Muscle of leg (tissue), 16 donors: ENCODE measurements at places on chromosomes 13 and 19. TPM values are rescaled to one million over a fixed set of nuclear protein-coding genes. Genes with fewer than 3 reads are reported as not detected.

- H3K4me3 ChIP-seq = no peak overlapping the region
- peaks cover 24% of the 10 kb centered on the region for H3K27me3 ChIP-seq
- DNase-seq = no peak
- peaks cover 12% of the 10 kb centered on the region for H3K4me1 ChIP-seq
- H3K36me3 ChIP-seq = no peaks in the 10 kb centered on the region
These were observed 2.3 kb downstream of the FUT2 start for GRCh38 chr19:48698046-48698445.

DNA sequence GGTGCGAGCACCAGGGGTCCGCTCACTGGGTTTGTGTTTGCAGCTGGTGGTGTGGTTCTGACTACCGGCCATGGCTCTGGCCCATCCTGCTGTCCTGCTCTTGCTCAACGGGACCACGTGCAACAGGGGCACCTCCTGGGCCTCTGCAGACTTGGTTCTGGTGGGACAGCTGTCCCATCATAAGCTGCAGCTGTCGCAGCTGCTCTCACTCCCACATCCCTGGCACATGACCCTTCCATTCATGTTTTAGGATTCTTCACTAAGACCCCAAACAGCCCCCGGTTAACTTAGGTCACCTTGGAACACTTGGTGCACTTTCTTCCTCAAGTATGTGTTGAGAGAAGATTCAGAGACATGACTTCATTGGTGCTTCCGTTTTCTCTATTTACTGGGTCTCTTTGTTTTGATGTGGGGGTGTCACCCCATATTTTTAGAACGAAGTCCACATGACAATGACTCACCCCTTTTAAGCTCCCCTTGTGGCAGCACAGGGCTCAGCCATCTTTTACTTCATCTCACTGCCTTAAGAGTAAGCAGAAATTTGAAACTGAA, 68.4 kb upstream of the ARHGEF7 start:
- H3K27ac ChIP-seq = peak overlapping the region; percentile 77
- peaks cover 40% of the 10 kb centered on the region for H3K4me1 ChIP-seq
- no peak overlapping the region for H3K4me3 ChIP-seq

GRCh38 chr13:51297556-51297955, 41.9 kb upstream of the SERPINE3 start:
- no peak overlapping the region for H3K27ac ChIP-seq
- H3K27me3 ChIP-seq = no peaks in the 10 kb centered on the region
- H3K4me3 ChIP-seq = no peak overlapping the region

DNA sequence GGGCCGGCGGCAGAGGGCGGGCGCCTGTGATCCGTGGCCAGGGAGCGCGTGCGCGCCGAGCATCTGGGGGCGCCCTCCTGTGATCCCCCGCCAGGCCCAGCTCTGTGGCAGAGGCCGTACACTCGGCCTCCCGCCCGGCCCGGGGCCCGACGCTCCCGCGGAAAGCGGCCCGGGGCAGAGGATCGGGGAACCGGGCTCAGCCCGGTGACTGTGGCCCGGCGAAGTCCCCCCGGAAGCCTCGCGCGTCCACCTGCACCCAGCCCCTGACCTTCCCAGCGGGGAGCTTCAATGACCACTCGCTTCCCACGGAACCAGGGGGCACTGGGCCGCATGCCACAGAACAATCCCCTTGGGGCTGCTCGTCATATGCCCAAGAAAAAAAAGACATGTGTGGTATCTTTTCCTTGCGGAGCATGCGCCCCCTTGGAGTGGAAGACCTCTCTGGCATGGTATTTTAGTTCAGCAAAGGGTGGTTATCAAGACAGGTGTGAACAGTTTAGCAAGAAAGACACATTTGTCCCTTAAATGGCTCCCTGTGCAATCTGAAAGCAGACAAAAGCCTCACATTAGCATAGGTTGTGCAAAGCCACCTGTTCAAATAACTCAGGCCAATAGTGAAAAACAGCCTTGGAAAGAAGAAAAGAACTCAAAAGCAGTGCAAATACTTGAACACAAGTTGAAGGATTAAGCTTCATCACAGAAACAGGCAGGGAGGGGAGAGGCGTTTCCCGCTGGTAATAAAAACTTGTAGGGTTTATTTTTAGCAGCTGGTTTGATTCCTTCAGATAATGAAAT, 290.9 kb upstream of the SOX21 start:
- peaks cover 14% of the 10 kb centered on the region for H3K27me3 ChIP-seq
- peaks cover 8% of the 10 kb centered on the region for H3K4me1 ChIP-seq
- peak; percentile 21 for DNase-seq
- no peak overlapping the region for H3K27ac ChIP-seq

- peak overlapping the region; percentile 90 for H3K27ac ChIP-seq
- peaks cover 25% of the 10 kb centered on the region for H3K4me1 ChIP-seq
- H3K36me3 ChIP-seq = no peaks in the 10 kb centered on the region
- H3K4me3 ChIP-seq = no peak overlapping the region
- H3K27me3 ChIP-seq = no peaks in the 10 kb centered on the region
These were observed 526.9 kb downstream of the MYO16 start for GRCh38 chr13:109156181-109156935.

- no peak for DNase-seq
- H3K27ac ChIP-seq = no peak overlapping the region
- H3K36me3 ChIP-seq = peaks cover 28% of the 10 kb centered on the region
- H3K4me1 ChIP-seq = peaks cover 9% of the 10 kb centered on the region
- no peaks in the 10 kb centered on the region for H3K27me3 ChIP-seq
- H3K4me3 ChIP-seq = no peak overlapping the region
These were observed 41.8 kb upstream of the DCUN1D2 start for GRCh38 chr13:113532156-113532806.

DNA sequence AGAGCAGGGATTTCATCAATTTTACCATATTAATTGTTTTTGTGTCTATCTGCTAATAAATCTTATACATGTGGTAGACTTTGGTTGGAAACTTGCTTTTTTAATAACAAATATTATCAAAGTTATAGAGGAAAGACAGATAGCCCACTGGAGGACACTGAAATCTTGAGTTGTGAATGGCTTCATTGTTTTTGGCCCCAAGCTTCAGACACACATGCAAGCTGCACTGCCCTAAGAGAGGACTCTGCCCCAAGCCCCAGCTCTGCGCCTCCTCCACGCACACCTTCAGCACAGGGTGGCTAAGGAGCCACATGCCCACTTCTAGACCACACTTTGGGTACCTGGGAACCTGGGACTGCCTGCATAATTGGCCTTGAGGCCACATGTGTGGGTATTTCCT, 35.2 kb downstream of the RCBTB2 start:
- H3K36me3 ChIP-seq = peaks cover 23% of the 10 kb centered on the region
- H3K4me3 ChIP-seq = no peak overlapping the region
- peaks cover 8% of the 10 kb centered on the region for H3K4me1 ChIP-seq
- no peak overlapping the region for H3K27ac ChIP-seq
- DNase-seq = no peak

DNA sequence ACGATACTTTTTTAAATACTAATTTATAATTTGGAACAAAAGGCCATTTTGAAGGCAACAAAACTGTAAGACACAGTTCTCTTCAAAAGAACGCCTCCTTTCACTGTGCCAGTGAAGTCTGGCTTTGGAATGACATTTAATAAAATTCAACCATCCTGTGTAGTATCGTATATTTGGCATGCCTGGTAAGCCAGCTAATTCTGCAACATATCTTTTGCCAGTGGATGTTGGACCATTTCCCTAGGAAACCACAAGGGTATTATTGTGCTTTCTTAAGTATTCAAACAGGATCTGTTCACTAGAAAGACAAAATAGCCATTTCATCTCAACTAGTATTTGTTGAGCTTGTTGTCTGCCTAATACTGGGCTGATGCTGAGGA, 111.6 kb downstream of the RGCC start:
- peaks cover 10% of the 10 kb centered on the region for H3K4me1 ChIP-seq
- peaks cover 6% of the 10 kb centered on the region for H3K36me3 ChIP-seq
- H3K4me3 ChIP-seq = no peak overlapping the region
- H3K27ac ChIP-seq = peak overlapping the region; percentile 50
- H3K27me3 ChIP-seq = no peaks in the 10 kb centered on the region
- DNase-seq = peak; percentile 75

- no peak overlapping the region for H3K4me3 ChIP-seq
- H3K27me3 ChIP-seq = no peaks in the 10 kb centered on the region
- H3K4me1 ChIP-seq = peaks cover 2% of the 10 kb centered on the region
- H3K36me3 ChIP-seq = no peaks in the 10 kb centered on the region
- no peak for DNase-seq
- peak overlapping the region; percentile 59 for H3K27ac ChIP-seq
These were observed 32.9 kb upstream of the OXGR1 start for GRCh38 chr13:97027162-97027554.

- no peaks in the 10 kb centered on the region for H3K4me1 ChIP-seq
- H3K36me3 ChIP-seq = no peaks in the 10 kb centered on the region
- no peak overlapping the region for H3K4me3 ChIP-seq
- no peak overlapping the region for H3K27ac ChIP-seq
These were observed 15.5 kb downstream of the GGACT start for GRCh38 chr13:100573121-100573520.

- H3K27me3 ChIP-seq = no peaks in the 10 kb centered on the region
- DNase-seq = peak; percentile 77
- no peaks in the 10 kb centered on the region for H3K36me3 ChIP-seq
- peak overlapping the region; percentile 29 for H3K27ac ChIP-seq
- H3K4me3 ChIP-seq = no peak overlapping the region
These were observed 7.5 kb upstream of the C5AR2 start for GRCh38 chr19:47324502-47324901.

DNA sequence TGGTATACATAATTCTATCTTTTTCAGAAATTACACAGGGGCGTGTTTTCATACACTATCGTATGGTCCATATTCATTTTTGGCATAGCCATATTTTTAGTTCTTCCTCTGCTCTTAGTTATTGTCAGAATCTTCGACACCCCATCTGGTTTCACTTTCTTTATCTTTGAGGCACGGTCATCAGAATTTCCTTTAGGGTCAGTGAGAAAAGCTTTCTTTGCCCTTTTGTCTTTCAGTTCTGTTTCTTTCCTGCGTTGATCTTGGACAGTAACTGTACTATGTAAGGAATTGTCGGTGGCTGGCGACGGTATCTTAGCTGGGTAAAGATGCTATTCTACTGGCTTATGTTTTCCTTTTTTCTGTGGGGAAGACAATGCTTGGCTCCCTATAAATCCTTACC, 10.6 kb upstream of the KIR2DL4 start:
- no peaks in the 10 kb centered on the region for H3K36me3 ChIP-seq
- no peak overlapping the region for H3K4me3 ChIP-seq
- H3K27me3 ChIP-seq = no peaks in the 10 kb centered on the region

GRCh38 chr13:77298426-77298825, 28.5 kb downstream of the MYCBP2 start:
- no peak overlapping the region for H3K4me3 ChIP-seq
- DNase-seq = no peak
- peaks cover 5% of the 10 kb centered on the region for H3K36me3 ChIP-seq
- H3K4me1 ChIP-seq = no peaks in the 10 kb centered on the region
- H3K27ac ChIP-seq = no peak overlapping the region

The KIR2DL3 gene
- polyA plus RNA-seq = not detected

The MIDN gene
- 34.5 TPM for polyA plus RNA-seq

The PALM gene
- polyA plus RNA-seq = 56.7 TPM

The KIR2DL1 gene
- polyA plus RNA-seq = not detected

The REX1BD gene
- 38.4 TPM for polyA plus RNA-seq

The SHISA7 gene
- polyA plus RNA-seq = 0.08 TPM

The LSM7 gene
- 94.5 TPM for polyA plus RNA-seq

The ELSPBP1 gene
- polyA plus RNA-seq = not detected
